ENCODE measurements at places on chromosomes 7 and 10.

DNA sequence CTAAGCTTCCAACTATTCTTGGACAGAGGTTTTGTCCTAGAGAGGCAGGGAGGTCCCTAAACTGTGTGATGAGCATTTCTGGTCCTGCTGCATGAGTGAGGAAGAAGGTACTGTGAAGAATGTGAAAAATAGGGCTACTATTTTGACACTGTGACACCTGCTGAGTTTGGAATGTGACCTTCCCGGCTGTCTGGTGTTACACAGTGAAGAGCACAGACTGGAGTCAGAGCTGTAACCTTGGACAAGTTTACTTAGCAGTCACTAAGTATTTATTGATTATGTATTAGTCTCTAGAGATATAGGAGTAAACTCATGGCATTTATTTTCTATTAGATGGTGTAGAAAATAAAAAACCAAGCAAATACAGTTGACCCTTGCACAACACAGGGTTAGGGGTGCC, 12.3 kb downstream of the GOLGA7B start:
- DNase-seq, result no peak

DNA sequence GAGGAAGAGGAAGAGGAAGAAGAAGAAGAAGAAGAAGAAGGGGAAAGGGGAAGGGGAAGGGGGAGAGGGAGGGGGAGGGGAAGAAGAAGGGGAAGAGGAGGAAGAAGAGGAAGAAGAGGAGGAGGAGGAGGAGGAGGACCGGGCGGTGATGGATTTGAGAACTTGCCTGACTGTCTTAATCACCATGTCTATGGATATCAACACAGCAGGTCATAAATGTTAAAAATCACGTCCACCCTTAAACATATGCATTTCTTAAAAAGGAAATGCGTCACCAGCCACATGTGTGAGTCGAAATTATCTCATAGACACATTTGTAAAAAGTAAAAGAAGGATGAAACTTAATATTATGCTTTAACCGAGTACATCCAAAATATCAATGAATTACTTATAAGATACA, 42.1 kb upstream of the INSIG1 start:
- DNase-seq, result no peak

- DNase-seq, result no peak
Observed at GRCh38 chr10:129233351-129234148, 233.5 kb upstream of the MGMT start.

DNA sequence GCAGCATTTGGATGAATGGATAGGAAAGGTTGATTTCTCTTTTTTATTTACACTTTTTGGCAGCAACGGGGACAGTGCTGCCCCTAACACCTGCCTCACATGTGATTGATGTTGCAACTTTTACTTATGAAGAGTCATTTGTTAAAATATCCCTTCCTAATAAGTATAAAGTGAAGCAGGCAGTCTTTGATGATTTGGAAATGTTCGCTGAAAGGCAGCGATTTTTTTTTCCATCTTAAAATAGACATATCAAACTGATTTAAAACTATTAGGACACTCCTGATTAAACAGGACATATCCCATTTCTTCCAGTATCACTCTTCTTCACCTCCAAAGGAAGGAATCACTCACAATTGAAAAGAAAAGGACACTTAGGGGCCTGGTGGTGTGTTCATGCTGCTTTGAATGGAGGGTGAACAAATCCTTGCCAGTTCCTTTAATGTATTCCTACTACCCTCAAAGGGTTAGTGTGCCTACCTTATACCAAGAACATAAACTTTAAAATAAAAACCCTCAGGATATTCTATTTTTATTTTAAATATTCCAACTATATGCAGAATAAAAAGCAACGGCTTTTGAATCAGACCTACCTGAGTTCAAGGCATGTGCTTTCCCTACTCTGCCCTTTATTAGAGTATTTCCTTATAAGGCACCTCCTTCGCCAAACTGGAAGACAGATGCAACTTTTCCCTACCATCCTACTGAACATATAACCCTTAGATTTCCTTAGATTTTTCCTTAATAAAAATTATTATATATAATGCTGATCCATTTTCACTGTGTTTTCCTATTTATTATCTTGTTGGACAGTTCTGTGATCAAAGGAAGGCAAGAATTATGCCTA, 1.1 kb downstream of the ADK start:
- no peak for DNase-seq

- DNase-seq, result no peak
Observed at GRCh38 chr7:8747338-8747737, 313.9 kb downstream of the NXPH1 start.

DNA sequence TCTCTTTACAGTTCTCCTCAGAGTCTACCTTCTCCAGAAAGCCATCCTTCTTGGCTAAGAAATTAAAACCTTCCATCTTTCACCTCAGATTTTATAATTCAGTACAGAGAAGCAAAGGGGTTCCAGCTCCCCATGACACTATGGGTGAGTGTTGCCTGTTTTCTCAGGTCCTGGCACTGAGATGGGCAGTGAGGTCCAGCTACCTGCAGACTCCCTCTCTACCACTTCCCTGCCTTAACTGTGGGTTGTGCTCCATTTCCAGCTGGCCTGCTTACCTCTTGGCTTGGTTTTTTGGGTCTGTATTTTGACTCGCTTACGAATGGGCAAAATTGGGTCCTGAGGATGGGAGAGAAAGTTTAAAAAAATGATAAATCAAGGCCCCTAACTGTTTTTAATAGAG, 26.3 kb downstream of the ZCWPW1 start:
- DNase-seq, result no peak

DNA sequence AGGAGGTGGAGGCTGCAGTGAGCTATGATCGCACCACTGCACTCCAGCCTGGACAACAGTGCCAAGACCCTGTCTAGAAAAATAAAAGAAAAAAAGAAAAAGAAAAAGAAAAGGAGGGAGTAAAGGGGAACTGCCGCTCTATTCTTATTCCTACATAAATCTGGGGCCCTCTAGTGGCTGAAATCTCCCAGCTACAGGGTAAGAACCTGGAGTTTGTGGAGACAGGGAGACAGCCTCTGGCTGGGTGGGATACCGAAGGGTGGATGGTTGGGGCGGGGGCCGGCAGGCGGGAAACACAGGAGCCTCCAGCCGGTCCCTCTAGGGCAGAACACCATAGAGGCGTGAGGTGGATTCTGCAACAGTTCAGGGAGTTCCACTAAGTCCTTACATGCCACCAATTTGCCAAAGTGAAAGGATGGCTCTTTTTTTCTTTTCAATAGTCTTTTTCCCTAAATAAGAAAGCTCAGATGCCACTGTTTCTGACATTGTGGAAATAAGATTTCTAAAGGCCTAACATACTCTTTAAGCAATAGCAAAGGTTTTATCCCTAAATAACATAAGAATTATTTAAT, 117.3 kb downstream of the SVIL start:
- DNase-seq, result no peak

DNA sequence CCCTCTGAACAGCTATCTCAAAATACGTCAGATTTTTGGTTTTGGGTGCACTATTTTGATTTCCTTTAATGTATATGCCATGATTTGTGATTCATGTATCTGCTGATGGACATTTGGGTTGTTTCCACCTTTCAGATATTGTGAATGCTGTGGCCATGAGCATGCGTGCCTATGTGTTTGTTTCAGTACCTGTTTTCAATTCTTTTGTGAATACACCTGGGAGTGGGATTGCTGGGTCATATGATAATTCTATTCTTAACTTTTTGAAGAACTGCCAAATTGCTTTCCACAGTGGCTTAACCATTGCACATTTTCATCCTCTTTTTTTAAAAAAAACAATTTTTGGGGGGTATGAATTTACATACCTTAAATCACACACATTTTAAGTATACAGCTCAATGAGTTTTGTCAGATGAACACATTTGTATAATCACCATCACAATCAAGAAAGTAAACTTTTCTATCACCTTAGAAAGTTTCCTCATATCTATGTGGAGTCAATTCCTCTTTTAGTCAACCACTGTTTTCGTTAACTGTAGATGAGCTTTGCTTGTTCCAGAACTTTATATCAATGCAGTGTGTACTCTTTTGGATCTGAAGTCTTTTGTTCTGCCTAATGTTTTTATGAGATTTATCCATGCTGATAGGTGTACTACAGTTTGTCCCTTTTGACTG, 36.9 kb downstream of the CYP26A1 start:
- no peak for DNase-seq

- DNase-seq, result no peak
Observed at GRCh38 chr7:10779465-10780399, 193.9 kb upstream of the PHF14 start.

GRCh38 chr10:59960751-59961150, 54.4 kb upstream of the CCDC6 start:
- no peak for DNase-seq

- DNase-seq, result no peak
Observed at GRCh38 chr7:16594061-16594460, 51.5 kb downstream of the ANKMY2 start.

- DNase-seq, result no peak
Observed at GRCh38 chr10:91381257-91381891, 28.8 kb upstream of the HECTD2 start.

DNA sequence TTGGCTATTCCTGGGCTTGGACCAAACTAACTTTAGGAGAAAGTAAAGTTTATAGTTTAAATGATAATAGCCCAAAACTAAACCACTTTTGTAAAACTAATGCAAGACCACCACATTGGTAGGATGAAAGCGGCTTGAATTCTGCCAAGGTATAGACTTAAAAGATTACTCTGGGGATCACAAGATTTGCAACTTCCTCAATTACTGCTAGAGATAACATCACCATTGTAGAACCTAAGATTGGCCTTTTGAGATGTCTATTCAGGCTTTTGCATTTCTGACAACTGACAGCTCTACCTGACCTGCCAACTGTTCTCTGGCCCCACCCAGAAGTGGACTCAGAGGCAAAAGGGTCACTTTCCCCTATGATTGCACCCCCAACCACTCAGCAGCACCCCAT, 162.4 kb downstream of the TNS3 start:
- no peak for DNase-seq

DNA sequence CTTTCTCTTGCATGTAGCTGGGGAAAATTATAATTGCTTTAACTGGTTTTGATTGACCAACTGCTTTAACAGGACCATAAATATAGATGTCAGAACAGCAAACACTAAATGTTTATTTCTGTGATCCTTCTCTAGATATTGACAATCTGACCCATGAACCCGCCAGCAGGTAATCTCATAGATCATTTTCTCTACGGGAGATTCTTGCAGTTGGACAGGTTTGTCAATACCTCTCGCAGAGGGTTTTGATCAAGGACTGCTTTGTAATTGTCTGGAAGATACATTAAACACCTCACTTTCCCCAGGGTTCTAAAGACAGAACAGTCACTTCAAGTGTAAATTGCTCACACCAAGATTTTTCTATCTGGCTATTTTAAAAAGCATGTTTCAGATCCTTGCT, 235.8 kb upstream of the RHOBTB1 start:
- no peak for DNase-seq

DNA sequence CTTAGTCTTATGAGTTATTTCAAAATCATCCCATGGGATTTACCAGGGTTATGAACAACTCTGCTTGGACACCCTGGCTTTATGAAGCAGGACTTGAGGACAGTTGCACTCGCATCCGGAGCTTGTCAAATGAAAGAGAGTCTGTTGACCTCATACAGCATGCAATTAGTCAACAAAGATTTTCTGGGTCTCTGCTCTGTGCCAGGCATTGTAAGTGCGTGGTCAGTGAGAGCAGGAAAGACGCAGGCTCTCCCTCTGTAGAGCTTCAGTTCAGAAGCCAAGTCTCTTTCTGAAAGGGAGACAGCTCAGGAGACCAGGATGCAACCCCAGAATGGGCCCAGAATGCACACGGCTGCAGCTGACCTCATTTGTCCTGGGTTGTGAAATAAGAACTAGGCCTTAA, 45.5 kb upstream of the DMBT1 start:
- DNase-seq, result no peak

- DNase-seq, result no peak
Observed at GRCh38 chr7:117296066-117296465, 26.8 kb downstream of the WNT2 start.

- DNase-seq, result no peak
Observed at GRCh38 chr7:66781408-66782090, 41.0 kb downstream of the RABGEF1 start.

- DNase-seq, result no peak
Observed at GRCh38 chr10:104090611-104091010, 4.9 kb upstream of the COL17A1 start.

DNA sequence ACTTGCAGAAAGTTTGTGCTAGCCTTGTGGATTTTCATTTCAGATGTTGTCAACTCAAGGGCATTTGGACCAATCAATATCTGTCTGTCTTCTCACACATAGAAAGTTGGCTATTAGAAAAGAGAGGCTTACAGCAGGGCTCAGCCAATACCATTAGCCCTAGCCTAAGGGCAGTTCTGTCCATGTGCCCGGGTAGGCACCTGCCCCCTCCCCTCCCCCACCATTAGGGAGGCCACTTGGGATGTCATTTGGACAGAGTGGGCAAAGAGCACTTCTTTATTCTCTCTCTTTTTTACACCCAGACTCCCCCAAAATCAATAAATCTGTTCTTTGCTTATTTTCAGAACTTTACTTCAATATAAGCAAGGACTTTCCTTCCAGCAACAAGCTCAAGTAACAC, 188.5 kb upstream of the MKI67 start:
- no peak for DNase-seq

DNA sequence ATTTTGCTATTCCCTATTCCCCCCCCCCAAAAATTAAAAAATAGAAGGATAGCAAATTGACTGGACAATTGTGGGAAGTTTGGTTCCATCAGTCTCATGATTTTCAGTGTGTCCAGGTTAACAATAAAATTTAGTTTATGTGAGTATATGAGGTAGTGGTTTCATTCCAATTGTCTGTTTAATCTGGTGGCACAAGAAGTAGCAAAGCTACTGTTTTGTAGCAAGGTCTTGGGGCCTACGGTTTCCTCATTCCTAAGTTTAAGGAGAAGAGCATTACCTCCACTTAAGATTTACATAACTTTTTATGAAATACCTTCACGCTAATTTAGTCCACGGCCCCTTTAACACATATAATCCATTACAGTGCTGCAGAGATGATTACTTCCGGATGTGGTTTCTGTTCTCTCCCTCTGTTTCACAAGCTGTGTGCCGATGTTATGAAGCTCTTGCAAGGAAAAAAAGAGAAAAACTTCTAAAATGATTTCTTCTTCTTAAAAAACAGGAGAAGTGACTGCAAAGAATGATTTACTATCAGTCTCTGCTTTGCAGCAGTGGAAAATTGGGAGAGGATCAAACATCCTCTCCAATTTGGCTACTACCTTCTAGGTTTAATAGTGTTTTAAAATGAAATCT, 32.7 kb upstream of the NPVF start:
- DNase-seq, result peak; percentile 57
